ENCODE measurements at places on chromosomes 6 and 20.

- no peak for DNase-seq
Measured at GRCh38 chr20:698276-698675, 22.7 kb upstream of the SCRT2 start.

- no peak for DNase-seq
Measured at GRCh38 chr6:107383705-107384104, 75.7 kb downstream of the PDSS2 start.

DNA sequence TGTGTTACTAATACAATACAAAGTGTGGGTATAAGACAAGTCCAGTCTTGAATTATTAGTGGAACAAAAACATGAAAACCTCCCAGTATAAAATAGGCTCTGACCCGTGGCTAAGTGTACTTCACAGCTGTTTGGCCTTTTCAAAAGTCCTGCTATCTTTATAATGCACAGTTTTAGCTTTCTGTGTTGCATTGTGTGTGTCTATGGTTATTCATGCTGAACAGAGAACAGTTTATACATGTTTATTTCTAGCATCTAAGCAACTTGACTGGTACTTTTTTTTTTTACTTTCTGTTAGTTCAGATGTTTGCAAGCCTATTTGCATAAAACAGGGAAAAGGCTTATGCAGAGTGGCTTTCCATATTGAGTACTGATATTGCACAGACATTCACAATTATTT, 119.2 kb upstream of the CCN2 start:
- DNase-seq, result no peak

DNA sequence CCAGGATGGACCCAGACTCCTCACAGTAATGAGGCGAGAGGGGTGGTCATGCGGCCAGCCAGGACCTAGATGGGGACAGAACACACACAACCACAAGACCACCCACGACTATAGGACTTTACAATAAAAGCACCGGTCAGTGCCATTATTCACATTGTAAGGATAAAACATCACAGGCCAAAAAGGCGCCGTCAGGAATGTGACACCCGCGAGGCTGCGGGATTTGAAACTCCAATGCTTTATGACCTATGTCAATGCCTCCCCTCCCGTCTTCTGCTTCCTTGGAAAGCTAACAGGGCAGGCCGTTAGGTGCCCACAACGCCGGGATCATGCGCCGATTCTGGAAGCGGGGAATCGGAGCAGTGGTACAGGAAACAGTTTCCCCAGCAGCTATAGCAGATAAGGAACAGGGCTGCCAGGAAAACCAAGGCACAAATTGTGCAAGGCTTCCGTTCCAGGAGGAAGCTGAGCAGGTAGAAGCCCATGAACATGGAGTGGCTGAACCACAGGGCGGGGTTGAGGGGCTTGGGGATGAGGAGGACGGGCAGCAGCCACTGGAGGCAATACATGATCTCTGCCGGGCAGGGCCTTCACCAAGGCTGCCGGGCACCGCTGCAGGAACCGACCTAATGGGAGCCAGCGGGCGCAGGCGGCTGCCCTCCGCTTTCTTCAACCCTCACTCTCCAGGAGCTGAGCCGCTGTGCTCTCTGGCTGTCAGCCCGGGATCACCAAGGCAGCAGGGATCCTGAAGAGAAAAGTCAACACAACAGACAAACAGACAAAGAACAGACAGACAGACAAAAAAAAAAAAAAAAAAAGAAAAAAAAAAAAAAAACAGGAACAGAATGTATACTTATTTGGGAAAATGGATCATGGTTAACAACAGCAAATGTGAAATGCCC, 2.2 kb upstream of the NNAT start:
- DNase-seq, result peak; percentile 91

DNA sequence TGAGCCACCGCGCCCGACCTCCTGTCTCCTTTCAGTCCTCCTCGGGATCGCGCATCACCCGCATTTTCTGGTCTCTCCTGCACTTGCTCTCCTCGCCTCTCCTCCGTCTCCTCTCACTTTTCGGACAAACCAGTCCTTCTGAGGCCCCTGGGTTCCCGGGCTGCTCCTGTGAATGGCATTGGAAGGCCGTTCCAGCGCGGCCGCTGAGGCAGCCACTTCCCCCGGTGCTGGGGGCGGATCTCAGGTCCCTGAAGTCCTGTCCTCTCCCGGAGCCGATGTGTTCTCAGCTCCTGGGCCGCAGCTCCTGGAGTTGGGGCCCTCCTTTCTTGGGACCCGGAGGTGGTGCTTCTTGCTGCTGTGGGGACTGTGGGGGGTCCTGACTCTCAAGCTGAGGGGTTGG, 803 bp downstream of the MICB start:
- no peak for DNase-seq

GRCh38 chr20:33407251-33407650, 5.9 kb upstream of the CDK5RAP1 start:
- no peak for DNase-seq

DNA sequence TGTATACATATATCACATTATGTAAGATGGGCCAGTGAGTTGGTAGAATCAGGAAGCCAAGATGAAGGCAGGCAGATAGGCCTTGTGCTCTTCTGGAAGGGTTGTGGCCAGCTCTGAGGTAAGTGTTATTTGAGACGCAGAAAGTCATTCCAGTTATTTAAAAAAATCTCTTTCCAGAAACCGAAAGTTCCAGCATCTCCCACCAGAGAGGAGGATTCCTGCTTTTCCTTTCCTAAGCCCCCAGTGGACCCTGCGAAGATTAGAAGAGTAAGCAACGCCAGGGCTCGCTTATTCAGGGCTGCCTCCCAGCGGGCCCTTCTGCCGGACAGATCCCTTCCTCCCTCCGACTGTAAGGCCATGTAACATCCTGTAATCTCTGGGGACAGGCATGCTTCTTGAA, 20.4 kb downstream of the ARMC2 start:
- no peak for DNase-seq

GRCh38 chr6:170007468-170008293, 256.3 kb downstream of the ERMARD start:
- no peak for DNase-seq

GRCh38 chr20:33099843-33100538, 20.5 kb downstream of the BPIFB4 start:
- no peak for DNase-seq

- DNase-seq, result no peak
Measured at GRCh38 chr6:158356586-158357546, 44.6 kb downstream of the TULP4 start.

GRCh38 chr6:118981884-118982574, 47.1 kb upstream of the MCM9 start:
- DNase-seq, result no peak

- DNase-seq, result no peak
Measured at GRCh38 chr6:160987265-160987664, 4.3 kb upstream of the MAP3K4 start.

- no peak for DNase-seq
Measured at GRCh38 chr20:4158466-4159050, 143.2 kb upstream of the RNF24 start.

DNA sequence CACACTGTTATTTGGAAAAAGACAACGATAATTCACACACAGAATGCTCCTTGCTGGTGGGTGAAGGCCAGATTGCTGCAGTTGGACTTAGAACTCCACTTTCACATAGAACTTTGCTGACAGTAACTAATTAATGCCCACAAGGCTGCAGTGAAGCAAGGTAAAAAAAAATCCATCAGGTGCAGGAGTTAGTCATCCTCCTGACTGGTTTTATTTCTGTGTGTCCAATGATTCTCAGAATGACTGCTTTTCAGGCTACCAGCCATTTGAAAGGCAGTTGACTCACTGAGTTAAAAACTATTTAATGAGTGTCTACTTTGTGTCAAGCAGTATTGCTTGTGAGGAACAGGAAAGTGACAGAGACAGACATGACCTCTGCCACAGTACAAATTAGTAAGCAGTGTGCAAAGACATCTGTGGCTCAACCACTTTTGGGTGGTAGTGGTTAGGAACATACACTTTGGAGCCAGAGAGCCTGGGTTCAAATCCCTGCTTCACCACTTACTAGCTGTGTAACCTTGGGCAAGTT, 41.9 kb downstream of the ELOVL5 start:
- DNase-seq, result no peak

- DNase-seq, result no peak
Measured at GRCh38 chr6:30870546-30870945, 13.8 kb upstream of the DDR1 start.

DNA sequence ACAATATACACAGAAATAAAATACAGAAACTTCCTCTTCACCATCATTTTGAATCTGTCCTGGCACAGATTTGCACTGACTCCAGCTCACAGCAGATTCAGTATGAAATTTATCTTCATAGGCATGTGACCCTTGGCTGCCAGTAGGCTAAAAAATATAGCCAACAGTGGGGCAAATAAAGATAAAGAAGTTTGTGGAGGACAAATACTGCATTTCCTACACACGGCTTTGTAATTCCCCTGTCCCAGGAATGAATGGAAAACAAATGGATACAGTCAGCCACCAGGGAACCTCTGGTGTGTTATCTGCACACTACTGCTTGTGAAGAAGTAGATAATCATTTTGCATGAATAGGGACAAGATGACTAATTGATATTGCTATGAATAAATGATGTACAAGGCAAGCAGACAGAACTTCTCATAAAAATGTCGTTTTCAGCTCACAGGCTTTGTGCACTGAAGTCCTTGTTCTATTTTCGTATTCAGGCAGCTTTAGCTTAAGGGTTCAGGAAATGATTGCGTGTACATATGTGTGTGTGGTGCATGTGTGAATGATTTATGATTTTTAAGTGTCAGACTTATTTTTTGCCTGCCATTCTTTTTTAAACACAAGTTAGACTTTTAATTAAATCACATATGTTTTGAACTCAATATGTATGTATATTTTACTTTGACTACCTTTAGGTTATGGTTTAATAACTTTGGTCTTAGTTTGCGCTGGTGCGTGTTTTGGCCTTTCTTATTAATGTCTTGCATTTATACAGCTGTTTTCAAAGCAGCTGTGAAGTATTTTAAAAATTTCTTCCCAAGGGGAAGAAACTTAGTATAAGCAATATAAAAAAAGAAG, 543.8 kb upstream of the JAG1 start:
- no peak for DNase-seq

- DNase-seq, result no peak
Measured at GRCh38 chr6:112044856-112045255, 9.0 kb upstream of the CCN6 start.

DNA sequence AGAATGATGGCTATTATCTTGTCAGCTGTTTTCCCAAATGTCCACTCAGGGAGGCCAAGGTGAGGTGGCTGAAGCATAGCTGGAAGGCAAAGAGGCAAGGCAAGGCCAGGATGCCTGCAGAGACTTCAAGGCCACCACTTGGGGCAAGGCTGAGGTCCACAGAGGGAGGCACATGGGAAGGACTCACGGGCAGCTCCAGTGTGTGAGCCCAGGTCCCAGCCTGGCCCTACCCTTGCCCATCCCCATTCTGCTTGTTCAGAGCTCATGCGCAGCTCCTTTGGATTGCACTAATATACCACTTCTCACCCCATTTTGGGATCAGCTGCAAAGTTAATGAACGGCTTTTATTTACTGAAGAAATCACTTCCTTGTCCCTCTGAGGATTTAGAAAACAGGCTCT, 111.1 kb upstream of the KCNK16 start:
- no peak for DNase-seq

- peak; percentile 7 for DNase-seq
Measured at GRCh38 chr6:28816909-28817807, 106.6 kb downstream of the TRIM27 start.

DNA sequence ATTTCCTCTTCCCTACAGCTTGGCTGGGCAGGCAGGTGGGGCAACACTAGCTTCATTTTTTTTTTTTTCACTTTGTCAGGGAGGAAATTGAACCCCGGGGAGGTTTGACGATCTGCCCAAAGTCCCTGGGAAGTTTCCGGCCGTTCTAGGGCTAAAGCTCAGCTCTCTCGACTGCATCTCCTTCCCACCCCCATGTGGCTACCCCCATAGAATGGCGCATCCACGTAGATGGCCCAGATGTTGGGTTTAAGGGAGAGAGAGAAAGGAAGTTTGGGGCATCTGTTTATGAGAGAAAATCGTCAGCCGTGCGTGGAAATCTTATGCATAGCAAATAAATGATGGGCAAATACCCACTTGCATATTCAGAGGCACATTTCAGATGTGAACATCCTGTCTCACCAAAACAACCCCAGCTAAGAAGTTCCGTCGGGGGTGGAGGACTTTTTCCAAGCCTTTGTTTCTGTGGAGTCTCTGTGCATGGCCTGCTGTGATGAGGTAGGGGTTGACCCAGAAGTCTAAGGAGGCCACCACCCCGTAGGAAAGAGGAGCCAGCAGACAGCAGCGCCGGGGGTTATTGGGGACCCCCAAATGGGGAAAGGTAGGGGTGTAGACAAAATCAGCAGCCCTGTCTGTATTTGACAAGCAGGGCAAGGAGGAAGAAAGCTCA, 40.5 kb upstream of the ZNF831 start:
- no peak for DNase-seq

GRCh38 chr20:13755809-13756208, 28.9 kb downstream of the ESF1 start:
- no peak for DNase-seq

- no peak for DNase-seq
Measured at GRCh38 chr20:53406580-53406979, 187.1 kb downstream of the ZNF217 start.

GRCh38 chr6:128412680-128413079, 107.7 kb downstream of the PTPRK start:
- no peak for DNase-seq

DNA sequence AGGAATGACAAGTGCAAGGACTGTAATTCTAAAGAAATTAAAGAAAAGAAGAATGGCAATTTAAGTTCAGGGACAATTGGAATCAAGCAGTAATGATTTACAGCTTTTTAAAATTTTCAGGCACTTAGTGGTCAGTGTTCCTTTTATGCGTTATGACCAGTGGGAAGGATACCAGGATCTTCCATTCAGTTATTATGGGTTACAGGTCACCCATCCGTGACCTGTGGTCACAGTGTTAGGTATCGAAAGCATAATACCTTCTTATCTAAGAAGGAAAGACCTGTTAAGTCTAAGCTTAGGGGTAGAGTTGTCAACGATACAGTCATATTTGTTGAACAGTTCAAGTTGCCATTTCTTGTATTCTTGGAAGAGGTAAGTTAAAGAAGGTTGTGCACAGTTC, 253.8 kb downstream of the LAMA2 start:
- no peak for DNase-seq

DNA sequence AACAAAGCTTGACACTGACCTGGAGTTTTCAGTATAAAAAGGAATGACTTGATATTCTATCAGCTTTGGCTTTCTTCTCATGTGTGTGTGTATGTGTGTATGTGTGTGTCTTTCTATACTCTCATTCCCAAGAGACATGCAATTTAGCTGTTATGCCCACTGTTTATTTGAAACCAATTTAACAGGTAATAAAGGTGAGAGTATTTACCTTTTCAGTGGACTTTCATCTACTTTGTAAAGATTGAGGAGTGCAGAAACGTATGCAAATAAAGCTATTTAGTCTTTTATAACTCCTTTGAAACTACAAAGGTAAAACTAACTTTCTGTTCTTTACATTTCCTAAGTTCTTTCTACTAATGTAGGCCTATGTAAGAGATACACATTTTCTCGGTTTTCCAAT, 103.5 kb upstream of the HS3ST5 start:
- no peak for DNase-seq

Data from NCI-H1092 treated with DMSO at 0.1 percent for 48 hours (cell line).